ENCODE measurements at places on chromosomes 4 and X.

GRCh38 chr4:182277377-182277776 lies 34.2 kb downstream of the TENM3 start:
- DNase-seq: no peak

DNA sequence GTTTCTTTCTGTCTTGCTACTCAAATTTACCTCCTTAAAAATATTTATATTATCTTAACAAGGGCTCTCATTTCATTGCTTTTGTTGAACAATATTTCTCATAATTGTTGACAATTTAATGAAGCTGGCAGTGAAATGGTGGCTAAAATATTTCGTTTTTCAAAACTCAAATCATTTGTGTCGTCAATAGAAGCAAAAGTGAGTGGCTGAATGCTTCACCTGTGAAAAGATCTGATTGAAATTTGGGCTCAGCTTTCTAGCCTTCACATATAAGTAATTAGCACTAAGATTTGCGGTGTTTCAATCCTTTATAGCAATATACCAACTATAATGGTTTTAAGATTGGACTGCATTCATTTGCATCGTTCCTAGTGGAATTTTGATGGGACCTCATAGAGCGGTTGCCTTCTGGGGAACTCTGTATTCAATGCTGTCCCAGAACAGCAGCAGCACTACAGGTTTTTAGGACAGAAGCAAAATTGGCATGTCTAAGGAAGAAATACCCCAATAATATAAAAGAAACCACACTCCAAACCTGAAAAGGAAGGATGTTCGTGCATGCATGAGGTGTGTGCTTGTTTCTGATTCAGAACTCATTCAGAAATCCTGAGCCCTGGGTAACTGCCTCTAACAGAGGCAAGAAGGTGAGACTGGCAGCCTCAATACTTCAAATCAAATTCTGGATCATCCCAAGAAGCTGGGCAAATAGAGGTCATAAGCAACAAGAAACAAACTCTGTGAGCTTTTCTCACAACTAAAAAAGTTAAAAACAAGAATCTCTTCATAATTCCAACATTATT lies 2.5 kb downstream of the CXCL1 start:
- DNase-seq: no peak

DNA sequence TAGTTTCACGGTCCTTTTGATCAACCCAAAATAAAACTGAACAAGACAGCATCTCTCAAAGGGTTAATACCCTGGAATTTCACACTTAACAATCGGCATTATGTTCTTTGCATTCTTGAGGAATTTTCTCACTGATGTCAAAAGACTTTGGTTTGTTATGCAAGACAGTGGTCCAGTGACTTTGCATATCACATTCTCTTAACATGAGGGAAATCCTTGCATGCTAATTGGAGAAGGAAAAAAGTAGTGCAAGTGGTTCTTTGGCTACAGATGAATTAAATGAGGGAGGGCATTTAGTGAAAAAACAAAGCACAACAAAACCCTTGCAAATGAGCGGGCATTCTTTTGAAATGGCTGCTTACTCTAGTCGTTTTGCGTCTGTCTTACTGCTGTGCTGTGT lies 105.1 kb upstream of the LIMCH1 start:
- no peak for DNase-seq

- no peak for DNase-seq
These were observed 64.0 kb upstream of the VCX2 start for GRCh38 chrX:8235026-8235425.

- no peak for DNase-seq
These were observed 1080.5 kb upstream of the TENM3 start for GRCh38 chr4:181162676-181163075.

GRCh38 chr4:148007792-148008191 lies 275.9 kb downstream of the ARHGAP10 start:
- DNase-seq: no peak

DNA sequence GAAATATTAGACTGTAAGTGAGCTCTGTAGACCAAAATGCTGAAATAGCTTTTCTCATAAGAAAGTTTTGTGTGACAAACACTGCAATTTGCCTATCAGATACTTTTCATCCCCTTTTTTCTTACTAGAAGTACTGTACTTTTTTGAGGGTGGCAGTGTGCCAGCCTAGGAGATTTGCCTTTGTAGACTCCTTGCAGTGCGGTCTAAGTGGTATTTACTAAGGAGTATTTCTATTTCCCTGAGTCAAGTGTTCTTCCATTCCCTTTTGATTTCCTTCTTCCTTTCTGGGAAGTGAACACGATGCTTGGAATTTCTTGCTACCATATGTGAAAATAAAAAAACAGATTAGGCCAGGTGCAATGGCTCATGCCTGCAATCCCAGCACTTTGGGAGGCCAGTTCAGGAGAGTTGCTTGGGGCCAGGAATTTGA lies 34.6 kb downstream of the PDLIM5 start:
- DNase-seq: no peak

- DNase-seq: no peak
These were observed 49.5 kb downstream of the RGS12 start for GRCh38 chr4:3342182-3342854.

DNA sequence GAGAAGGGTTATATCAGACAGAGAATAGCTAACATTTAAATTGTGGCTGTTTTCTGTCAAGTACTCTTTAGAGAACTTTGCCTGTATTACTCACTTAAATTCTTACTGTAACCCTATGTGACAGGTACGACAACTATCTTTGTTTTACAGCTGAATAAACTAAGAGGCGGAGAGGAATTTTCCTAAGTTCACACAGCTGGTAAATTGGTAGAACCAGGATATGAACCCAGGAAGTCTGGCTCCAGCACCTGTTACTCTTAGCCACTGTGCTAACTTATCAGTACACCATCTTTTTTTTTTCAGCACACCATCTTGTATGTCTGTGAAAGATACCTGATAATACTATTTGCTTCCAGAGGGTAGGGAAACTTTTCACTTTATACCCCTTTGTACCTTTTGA lies 2.0 kb upstream of the SYP start:
- no peak for DNase-seq

DNA sequence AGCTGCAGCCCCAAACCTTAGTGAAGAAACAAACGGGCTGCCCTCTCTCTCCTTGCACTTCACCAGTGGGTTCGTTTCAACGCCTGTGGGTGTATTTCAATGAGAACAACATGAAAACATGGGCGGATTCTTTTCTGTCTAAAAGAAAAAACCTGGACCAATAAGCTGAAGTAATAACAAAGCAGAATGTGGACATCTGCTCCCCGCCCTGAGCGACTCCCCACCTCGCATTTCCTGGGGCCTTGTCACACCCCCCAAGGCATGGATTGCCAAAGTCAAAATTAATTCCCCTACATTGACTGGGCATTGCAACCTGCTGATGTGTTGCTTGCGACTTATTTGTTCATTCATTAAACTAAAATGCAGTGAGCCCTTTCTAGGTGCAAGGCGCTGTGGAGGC lies 142.9 kb downstream of the BCOR start:
- DNase-seq: no peak

GRCh38 chrX:10519278-10519677 lies 101.1 kb downstream of the MID1 start:
- no peak for DNase-seq

- DNase-seq: no peak
These were observed 8.9 kb downstream of the DGKQ start for GRCh38 chr4:964346-965025.

- DNase-seq: no peak
These were observed 43.5 kb upstream of the DDX60 start for GRCh38 chr4:168362025-168362401.
